ENCODE measurements at places on chromosomes 1 and 21.

DNA sequence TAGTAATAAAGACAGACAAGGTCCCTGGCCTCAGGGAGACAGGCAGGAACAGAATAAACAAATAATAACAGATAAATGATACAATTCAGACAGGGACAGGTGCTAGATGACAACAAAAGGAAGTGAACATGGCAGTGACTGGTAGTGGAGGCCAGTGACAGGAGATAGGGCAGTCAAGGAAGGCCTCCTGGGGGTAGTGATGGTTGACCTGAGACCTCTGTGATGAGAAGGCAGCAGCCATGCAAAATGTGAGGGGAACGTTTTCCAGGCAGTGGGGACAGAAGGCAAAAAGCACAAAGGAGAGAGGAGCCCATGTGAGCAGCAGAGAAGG is 18.5 kb downstream of the OPTC start:
- DNase-seq = no peak

GRCh38 chr1:64996541-64997257 is 30.4 kb upstream of the JAK1 start:
- no peak for DNase-seq

- DNase-seq = no peak
Measured at GRCh38 chr21:32140151-32140550, 138.7 kb downstream of the MIS18A start.

DNA sequence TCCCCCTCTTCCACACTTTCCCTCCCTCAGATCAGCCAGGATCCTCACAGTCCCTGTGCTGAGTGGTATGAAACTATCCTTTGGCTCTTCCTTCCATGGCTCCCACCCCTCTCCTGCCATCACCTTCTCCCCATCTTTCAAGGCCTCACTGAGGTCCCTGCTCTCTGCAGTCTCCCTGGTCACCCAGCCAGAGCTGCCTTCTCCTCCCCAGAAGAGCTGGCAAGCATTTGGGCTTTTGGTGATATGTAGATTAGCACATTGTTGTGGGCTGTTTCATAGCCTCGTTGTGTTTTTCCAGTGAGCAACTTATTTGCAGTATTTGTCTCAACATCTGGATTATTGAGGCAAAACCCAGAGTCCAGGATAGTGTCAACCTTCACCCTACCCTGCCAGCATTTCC is 2.2 kb downstream of the CSF1 start:
- DNase-seq = no peak

DNA sequence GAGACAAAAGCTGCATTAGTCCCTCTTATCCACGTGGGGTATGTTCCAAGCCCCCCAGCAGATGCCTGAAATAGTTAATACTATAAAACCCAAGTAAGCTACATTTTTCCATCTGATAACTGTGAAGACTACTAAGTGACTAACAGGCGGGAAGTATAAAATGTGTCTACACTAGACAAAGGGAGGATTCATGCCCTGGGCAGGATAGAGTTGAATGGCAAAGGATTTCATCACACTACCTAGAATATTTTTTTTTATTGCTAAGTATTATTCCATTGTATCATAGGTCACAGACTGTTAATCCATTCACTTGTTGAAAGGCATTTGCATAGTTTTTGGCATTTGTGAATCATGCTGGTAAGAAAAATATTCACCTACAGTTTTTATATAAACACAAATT is 26.4 kb upstream of the CFHR4 start:
- no peak for DNase-seq

Measured in CD4-positive, alpha-beta T cell treated with Interleukin-4 for 4 hours (primary cell).